Activated T-cell treated with anti-CD3 and anti-CD28 coated beads, Interleukin-2, amount 50 U/mL, for 72 hours (primary cell): ENCODE measurements at places on chromosomes 5 and 9. TPM values are rescaled to one million over a fixed set of nuclear protein-coding genes. Genes with fewer than 3 reads are reported as not detected.

GRCh38 chr5:167160388-167160787 lies 1131.1 kb upstream of the WWC1 start:
- no peak for DNase-seq

Gene CCL27
- total RNA-seq = 3.7 TPM

DNA sequence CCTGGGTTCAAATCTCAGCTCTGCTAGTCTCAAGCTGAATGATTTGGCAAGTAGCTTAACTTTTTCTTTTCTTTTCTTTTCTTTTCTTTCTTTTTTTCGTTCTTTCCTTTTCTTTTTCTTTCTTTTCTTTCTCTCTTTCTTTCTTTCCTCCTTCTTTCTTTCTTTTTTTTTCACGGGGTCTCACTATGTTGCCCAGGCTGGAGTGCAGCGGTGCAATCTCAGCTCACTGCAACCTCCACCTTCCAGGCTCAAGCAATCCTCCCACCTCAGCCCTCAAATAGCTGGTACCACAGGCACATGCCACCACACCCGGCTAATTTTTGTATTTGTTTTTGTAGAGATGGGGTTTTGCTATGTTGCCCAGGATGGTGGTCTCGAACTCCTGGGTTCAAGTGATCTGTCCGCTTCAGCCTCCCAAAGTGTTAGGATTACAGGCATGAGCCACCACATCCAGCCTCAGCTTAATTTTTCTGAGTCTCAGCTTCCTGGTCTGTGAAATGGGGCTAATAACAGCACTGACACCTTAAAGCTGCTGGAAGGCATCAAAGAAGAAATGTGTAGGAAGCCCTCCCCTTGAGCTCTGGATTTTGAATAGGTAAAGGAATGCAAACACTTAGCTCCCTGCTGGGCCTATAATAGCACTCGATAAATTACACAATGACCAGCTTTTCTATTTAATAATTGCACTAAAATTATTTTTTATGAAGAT lies 17.5 kb upstream of the PPARGC1B start:
- DNase-seq = no peak

- no peak for DNase-seq
Measured at GRCh38 chr5:75002271-75002670, 50.1 kb downstream of the GCNT4 start.

- DNase-seq = no peak
Measured at GRCh38 chr9:75382126-75382525, 293.8 kb downstream of the OSTF1 start.

GRCh38 chr9:69817202-69817601 lies 3.4 kb upstream of the CFAP95 start:
- no peak for DNase-seq

DNA sequence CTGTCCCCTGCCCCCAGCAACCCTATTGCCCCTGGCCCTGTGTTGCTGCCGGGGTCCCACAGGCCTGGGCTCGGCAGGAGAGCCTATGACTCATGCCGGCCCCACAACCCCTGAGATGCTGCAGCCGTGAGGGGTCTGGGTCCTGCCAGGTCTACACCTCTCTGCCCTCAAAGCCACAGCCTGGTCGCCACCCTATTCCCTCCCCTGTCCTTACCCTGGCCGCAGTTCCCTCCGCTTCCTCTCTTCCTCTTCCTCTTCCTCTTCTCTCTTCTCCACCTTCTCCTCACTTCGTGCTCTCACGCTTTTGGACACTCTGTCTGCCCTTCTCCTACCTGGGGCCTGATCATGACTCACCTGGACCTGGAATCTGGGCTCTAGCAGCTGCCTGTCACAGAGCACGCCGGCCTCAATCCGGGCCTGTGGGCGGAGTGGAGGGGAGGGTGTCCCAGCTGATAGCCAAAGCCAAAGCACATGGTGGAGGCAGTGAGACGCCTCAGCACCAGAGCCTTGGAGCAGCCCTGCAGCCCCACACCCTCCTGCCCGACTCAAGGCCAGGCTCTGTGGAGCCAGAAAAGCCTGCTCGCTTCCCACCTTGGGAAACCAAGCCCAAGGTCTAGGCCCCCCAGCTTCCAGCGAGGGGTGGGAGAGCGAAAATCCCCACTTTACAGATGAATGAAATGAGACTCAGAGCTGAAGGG lies 26.8 kb upstream of the CSF1R start:
- DNase-seq = no peak

DNA sequence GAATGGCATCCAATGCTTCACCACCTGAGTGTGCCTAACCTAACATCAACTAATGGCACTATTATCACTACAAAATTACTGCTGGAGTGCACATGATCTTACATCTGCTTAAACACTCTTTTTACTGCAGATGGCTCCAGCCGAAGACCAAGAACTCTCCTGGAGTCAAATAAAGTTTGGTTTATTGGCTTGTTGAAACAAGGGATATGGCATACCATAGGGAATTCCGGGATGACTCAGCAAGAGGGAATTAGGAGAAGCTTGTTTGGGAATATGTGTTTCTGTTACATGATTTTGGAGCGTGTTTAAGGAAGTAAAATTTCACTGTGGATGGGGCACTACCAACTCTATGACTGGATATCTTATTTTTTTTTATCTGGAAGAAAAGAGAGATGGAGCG lies 872.6 kb downstream of the DTWD2 start:
- no peak for DNase-seq

- DNase-seq = no peak
Measured at GRCh38 chr5:171437286-171437821, 17.9 kb downstream of the FGF18 start.

DNA sequence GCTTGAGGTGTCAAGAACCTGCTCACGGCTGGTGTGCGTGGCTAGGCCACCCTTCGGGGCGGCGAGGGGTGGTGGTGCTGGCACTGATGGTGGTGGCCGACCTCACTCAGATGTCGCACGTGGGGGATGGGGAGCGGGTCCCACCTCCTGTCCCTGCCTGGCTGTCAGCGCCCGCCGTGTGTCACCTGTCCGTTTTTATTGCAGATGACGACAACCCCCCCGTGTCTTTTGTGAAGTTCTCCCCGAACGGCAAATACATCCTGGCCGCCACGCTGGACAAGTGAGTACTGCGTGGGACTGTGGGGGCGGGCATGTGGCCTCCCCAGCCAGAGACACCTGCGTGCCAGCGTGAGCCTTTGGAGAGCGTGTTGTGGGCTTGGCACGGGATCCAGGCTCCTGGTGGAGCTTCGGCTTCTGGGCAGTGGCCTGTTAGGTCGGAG lies 10.1 kb downstream of the RNU6ATAC start:
- no peak for DNase-seq

Gene FAM169A
- 13.4 TPM for total RNA-seq

- no peak for DNase-seq
Measured at GRCh38 chr9:38523121-38523520, 97.3 kb downstream of the ANKRD18A start.

DNA sequence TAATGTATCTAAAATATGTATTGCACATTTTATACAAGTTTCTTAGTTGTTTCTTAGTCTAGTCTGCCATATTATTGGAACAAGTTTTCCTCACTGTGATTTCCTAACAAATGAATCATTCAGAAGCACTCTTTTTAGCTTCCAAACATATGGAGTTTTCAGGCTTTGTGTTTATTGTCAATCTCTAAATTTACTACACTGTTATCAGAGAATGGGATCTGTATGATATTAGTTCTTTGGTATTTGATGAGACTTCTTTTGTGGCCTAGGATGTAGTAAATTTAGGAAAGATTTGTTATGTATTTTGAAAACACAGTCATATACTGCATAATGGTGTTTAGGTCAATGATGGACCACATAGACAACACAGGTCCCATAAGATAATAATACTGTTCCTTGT lies 25.7 kb downstream of the SREK1IP1 start:
- no peak for DNase-seq

- DNase-seq = no peak
Measured at GRCh38 chr5:116703941-116704340, 129.3 kb upstream of the SEMA6A start.

Gene PCDHB11
- total RNA-seq = not detected

Gene PFN3
- total RNA-seq = not detected

DNA sequence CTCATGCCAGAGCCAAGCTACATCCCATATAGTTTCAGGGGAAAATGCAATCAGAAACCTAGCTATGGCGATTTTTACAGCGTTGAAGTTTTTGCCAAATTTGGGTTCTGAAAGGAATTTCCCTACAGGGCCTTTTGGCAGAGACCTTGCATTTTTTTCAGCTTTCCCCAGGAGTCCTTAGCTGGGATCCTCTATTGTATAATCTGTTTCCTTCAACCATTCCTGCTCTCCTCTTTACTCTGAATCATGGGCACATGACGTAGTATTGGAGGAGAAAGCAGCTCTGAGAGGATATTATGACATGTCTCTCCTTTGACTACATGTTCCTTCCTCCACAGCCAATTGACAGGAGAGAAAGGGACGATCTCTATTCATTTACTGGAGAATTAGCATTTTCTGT lies 118.5 kb upstream of the ERCC6L2 start:
- no peak for DNase-seq

DNA sequence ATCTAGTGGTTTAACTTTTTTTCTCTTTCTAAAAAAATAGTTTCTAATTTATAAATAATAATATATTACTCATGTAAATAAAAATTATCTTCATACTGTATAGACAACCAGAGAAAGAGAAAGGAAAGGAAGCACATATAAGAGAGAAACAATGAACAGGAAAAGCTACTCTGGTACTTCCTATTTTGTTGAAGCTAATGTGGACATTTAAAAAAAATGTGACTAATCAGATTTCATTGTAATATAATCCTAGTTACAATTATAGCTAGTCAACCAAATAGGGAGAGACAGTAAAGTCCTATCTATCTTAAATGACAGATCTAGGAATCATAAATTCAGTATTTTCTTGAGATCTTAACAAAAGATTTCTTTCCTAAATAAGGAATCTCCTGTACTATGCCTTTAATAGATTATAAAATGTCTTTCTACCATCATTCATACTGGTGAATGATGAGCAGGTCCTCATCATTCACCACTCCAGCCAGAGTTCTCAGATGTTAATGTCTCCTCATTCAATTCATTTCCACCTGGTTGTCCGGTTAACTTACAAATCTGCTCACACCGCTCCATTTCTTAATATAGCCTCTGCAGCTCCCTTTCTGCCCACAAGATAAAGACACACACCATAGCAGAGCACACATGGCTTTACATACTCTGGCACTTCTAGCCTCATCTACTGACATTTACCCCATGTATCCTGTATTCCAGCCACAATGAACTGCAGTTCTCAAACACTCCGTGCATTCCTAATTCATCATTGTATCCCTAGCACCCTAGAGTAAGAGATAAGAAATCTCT lies 30.9 kb downstream of the ZFR start:
- no peak for DNase-seq

DNA sequence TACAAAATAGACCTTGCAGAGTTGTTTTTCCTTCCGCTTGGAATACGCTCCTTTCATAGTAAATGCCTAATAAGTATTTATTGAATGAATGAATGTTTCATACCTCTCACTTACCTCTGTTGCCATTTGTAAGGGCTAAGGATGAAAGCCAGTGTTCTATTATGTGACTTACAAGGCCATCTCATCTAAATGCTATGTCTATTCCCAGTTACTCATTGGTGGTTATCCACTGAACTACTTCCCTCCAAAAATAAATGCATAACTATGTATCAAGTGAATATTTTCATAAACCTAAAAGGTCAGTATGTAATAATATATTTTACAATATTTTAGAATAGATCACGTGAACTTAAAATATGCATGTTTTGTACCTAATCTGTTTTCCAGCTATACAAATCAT lies 670.5 kb upstream of the RGMB start:
- no peak for DNase-seq

DNA sequence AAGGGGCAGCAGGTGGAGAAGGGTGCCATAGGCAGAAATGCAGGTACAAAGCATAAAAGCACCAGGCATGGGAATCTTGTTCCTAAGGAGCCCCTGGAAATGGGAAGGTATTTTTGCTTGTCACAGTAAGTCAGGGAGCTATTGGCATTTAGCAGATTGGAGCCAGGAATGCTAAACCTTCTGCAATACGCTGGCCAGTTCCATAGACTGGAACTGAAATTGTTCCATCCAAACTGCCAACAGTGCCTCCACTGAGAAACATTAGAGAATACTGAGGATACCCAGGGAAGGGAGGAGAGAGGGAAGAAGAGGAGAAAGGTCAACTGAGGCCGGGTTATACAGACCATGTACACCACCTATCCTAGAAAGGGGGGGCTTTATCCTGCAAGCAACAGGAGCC lies 162.7 kb downstream of the MED27 start:
- DNase-seq = no peak

- no peak for DNase-seq
Measured at GRCh38 chr9:27108981-27109541, at the start of gene TEK. TEK (plus strand) TSS chr9:27109225; CDS start chr9:27109591, 366 bp downstream.

DNA sequence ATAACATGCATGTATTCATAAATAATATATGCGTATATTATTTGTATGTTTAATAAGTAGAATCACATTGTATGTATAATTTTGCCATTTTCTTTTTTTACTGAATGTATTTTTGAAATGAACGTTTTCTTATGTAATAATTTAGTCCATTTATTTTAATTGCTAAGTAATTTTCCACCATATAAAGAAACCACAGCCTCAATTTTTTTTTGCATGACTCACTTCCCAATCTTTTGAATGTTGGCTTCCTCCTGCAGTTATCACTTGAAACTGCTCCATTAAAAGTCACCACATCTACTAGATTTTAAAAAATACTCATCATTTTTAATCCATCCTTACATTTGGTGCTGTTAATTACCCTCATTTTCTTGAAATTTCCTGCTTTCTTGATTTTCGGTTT lies 363.3 kb upstream of the MEF2C start:
- no peak for DNase-seq

- DNase-seq = no peak
Measured at GRCh38 chr9:99185934-99186333, 35.8 kb downstream of the ALG2 start.

Gene FOXI1
- not detected for total RNA-seq

DNA sequence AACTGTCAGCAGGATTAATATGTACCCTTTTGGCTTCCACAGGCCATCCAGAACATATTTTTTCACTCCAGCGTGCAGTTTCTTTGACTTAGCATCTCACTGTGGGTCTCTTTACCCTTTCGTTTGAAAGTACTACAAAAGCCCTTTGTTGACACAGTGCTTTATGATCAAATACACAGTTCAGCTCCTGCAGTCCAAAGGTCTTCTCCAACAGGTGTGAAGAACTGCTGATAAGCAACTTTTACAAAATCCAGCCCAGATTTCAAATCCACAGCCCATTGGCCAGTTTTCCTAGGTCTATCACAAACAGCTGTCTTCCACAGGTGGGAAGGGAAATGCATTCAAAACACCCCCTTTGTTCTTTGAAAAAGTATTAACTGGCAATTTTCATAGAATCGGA lies 54.8 kb downstream of the MYO10 start:
- DNase-seq = no peak

DNA sequence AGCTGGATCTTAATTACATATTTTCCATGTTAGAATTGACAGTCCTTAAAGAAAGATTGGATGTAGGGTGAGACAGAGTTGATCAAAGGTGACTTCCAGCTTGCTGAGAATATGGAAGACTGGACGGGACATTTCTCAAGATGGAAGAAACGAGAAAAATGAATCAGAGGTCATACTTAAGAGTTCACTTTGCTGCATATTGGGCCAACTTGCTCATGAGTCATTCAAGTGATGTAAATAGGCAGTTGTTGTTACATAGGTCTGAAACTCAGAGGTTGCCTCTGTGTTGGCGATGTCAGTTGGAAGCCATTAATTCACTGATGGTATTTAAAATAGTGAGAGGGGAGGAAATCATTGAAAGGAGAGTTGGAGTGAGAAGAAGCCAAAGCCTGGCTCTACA lies 132.8 kb downstream of the CD180 start:
- DNase-seq = no peak

- no peak for DNase-seq
Measured at GRCh38 chr5:65871182-65871581, 55.2 kb upstream of the ERBIN start.

Gene ECM2
- not detected for total RNA-seq

GRCh38 chr9:15307523-15307841 lies 466 bp upstream of the TTC39B start:
- DNase-seq = no peak
